ENCODE measurements at places on chromosomes 3 and 15.

GRCh38 chr15:72961346-72961745, 90.9 kb upstream of the NEO1 start:
- no peak for DNase-seq

DNA sequence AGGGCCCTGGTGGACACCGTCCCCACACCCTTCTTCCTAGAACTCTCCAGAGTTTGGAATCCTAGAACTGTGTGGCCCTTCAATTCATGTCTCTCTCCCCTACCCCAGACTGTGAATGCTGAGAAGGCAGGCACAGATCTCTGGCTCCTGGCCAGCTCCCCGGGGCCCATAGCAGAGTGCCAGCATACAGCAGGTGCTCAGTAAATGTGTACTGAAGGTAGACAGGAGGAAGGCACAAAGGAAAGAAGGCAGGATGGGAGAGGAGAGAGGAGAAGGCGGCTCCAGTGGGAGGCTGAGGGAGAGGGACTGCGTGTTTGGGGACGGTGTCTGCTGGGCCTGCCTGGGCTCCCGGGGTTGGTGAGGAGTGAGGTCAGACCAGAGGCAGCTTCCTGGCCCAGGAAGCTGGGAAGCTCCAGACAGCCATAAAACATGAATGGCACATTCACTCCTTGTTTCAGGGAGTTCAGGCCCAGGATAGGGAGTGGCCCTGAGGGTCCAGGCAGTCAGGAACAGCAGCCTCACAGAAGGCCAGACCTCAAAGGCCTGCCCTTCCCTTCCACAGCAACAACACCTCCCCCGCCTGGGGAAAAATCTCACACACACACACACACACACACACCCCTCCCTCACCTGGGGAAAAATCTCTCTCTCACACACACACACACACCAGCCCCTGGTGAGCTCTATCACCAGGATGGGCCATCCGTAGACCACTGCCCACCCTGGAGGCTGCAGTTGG, 137.1 kb upstream of the PRR20G start:
- no peak for DNase-seq

DNA sequence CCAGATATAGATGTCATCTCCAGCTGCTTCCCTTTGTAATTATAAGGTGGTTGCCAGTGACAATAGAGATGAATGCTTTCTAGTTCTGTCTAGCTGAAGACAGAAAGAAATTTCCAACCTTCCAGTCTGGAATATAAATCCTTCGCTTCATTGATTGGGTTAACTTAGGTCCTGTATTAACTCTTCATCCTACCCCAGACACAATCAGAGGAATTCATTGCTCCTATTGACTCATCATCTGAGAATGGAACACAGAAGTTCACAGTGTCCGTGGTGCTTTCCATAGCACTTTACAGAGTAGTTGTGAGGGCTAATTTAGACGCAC, 241.4 kb downstream of the NFKBIZ start:
- no peak for DNase-seq

- no peak for DNase-seq
Observed at GRCh38 chr3:129161860-129162271, 1.0 kb upstream of the ISY1 start.

GRCh38 chr3:6644070-6644929, 216.6 kb upstream of the GRM7 start:
- no peak for DNase-seq

GRCh38 chr3:131723343-131723742, 220.6 kb upstream of the MRPL3 start:
- no peak for DNase-seq

DNA sequence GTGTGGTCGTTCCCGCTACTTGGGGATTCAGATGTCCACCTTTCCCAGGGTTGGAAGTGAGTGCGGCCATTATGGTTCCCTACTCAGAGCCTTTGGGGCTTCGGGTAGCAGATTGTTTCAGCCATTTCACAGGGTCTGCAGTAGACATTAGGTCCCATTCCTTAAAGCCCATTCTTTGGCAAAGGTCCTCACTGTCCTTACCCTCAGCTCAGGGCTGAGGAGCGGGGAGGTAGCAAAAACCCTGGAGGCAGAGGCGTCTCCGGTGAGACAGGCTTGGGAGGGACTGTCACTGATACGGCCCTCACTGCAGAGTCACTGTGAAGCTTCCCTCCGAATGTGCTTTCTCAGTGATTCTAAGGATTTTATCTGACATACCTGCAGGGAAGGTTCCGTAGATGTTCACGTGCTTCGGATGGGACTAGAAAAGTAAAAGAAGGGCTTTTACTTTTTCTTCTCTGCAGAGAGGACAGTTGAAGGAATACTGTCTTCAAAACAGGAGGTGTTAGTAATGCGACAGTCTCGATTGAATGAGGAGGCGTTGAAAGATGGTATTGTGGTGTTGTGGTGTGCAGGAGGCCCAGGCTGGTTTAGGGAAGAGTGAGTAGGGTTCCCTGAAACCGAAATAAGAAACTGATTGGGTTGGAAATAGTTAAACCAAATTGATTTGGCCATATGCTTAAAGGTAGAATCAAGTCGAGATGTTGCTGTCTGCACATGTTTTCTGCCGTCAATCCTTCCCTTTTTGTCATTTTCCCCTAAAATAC, 630 bp downstream of the ATP6V1A start:
- DNase-seq, result no peak

DNA sequence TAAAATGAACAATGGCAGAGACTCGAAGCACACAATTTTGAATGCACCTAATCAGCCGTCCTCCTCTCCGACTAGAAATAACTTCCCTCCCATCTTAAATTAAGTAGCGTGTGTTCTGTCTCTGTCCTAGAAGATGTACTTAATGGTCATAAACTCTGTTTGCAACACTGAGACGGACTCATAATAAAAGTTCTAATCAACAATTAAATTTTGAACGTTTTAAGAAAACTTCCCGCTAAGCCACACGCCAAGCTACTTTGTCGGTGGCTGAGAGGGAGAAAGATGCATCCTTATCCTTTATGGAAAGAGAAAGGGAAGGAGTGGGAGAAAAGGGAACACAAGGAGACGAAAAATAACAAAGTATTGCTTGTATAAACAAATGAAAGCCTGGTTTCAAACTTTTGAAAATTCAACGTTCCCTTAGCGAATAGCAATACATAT, 989 bp downstream of the GNB4 start:
- DNase-seq, result no peak

DNA sequence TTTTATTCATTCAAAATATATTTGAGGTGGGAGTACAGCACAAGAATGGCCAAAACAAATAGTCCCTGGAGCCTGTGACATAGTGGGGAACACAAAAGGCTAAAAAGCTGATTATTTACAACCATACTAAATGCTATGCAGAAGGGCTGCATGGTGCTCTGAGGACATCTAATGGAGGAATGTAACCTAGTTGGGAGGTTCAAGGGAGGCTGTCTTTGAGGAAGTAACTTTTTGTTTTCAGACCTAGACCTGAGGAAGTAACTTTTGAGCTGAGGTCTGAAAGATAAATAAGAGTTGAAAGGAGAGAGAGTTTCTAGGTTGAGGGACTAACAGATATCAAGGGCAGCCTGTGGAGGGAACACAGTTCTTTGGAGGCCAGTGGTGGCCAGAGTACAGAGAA, 34.8 kb upstream of the RASA2 start:
- DNase-seq, result no peak

GRCh38 chr3:45906681-45907407, 20.5 kb downstream of the CCR9 start:
- DNase-seq, result no peak

- no peak for DNase-seq
Observed at GRCh38 chr3:70737666-70738290, 425.3 kb upstream of the MDFIC2 start.

DNA sequence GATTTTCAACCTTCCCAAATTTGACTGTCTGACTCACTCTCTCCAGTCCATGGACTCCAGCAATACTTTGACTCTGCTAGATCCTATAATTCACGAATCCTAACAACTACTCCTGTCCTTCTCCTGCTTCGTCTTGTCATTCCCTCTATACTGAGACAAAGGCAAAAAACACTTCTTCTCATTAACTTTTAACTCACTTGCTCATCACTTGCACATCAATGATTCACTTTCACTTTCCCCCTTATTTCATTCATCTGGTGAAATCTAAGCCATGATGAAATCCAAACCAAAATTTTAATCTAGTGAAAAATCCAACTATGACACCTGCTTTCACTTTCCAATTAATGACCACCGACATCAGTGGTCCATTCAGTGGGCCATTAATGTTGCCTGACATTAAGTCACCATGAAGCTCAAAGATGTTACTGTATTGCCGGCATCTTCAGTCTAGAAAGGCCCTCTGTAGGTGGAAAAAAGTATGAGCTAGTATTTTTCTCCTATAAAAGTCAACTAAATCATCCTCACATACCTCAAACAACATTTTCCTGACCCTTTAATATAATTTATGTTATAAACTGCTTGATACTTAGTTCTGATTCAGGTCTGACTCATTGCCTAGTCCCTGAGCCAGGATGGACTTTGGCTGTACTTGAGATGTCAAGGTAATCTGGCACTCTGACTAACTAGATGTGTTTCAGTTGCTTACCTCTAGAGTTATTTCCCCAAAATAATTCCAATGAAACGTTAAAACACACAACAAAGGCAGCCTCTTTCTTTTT, 158.6 kb downstream of the CNTN6 start:
- DNase-seq, result no peak

GRCh38 chr3:385151-385550, 188.6 kb downstream of the CHL1 start:
- no peak for DNase-seq

DNA sequence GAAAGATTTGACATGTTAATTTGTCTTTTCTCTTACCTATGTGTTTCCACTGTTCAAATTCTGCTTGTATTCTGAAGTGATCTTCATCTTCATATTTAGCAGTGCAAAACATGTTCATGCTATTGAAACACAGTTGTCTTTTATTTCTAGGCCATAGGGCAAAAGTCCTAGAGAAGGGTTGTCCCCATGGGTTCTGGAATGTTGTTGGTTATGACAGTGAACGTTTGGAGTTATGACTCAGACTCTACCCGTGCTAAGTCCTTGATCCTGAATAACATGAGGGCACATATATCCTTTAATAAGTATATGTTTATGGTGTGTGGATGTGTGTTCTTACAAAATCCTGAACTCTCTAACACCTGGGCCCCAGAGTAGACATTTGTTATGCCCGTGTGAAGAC, 23.0 kb upstream of the ARPP21 start:
- no peak for DNase-seq

DNA sequence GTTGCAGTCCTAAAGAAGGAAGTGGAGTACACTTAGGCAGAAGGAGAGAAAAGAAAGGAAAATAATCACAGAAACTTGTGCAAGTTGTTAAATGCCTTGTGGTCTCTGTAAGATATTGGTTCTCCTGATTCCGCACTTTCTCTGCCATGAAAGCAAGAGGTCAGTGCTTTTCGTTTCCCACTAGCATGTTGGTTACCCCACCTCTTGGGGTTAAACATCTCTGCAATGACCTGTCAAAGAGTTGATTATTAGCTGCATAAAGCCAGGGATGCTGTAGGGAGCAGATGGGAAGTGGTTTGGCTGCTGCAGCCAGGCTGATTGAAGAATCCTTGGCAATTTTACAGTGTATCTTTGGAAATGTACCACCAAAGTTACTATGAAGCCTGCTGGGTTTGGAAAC, 33.3 kb downstream of the ZNF609 start:
- DNase-seq, result no peak

DNA sequence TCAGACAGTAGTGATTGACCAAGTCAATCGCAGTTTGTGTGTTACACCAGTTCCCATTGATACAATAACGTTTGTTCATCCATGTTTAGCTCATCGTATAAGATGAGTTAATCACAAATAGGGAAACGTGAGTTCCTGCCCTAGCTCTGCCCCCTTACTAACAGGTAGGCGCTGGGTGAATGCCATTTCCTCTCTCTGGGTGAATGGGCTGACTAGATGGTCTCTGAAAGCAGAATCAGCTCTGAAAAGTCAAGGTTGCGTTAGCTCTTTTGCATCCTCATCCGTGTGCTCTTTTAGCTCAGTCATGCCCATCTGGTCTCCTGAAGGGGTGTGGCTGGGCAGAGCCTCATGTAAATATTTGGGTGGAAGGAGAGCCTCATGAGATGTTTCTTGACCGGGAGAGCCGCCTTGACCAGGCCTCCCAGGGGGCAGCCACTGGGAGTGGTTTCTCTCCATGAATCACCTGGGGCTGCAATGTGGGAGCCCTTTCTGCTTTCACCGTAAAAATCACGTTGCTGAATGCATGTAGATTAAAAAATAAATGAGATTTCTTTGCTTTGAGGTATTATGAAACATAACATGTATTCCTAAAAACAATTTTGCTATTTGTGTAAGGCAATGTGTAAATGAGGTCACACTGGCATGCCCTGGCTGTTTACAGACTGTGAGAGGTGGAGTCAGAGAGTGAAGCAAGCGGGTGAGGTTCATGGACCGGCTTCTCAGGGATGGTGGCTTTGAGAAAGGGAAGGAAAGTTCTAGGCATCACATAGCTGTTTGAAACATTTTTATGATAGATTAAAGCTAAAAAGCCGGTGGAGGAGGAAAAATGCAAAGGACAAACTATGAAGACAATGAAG, 108.4 kb upstream of the RASGRP1 start:
- DNase-seq, result no peak

DNA sequence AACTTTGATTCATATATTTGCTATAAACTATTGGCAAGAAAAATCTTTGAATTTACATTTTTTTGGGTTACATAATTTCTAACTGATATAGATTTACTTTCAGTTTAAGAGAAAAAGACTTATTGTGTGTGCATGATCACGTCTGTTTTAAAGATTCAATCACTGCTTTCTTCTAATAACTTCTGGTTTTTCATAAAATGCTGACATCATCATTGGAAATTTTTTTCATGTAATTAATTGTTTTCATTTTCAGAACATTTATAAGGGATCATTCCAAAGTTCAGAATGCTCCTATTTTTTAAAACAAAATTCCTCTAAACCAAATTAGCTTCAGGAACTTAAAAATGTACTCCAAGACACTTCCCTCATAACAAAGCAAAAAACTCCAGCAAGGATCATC, 500.7 kb upstream of the GBE1 start:
- DNase-seq, result no peak

DNA sequence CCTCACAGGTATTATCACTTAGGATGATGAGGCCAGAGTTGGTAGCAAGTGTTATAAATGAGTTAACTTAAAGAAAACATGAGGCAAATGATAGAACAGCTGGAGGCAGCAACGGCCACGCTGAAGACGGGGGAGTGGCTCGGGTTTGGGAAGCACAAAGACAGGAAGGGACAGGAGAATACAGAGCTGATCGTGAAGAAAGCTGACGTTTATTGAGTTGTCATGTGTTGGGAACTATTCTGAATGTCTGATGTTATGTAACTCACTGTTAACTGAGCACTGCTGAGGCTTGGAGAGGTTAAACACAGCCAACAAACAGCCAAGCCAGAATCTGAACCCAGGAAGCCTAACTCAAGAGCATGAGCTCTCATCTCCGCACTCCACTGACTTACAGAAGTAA, 42.3 kb downstream of the FGD5 start:
- no peak for DNase-seq

- DNase-seq, result no peak
Observed at GRCh38 chr15:39663704-39664250, 82.9 kb downstream of the THBS1 start.

GRCh38 chr3:7423036-7423435, 562.1 kb downstream of the GRM7 start:
- no peak for DNase-seq

DNA sequence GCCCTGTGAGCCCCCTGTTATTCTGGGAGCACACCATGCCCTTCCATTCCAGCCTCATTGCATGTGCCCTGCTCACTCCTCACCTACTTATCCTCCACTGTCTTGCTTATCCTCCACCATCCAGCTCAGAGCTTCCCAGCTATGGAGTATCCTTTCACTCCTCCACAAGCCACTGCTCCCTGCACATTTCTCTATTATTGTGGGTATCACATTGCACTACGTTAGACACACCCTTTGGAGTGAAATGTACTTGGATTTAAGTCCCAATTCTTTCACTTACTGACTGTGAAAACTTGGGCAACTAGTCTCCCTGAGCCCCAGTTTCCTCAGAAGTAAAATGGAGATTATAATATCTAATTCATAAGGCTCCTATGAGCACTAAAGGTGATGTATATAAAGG, 4.3 kb downstream of the MASP1 start:
- DNase-seq, result no peak
